ENCODE measurements at places on chromosomes 13 and 19.

DNA sequence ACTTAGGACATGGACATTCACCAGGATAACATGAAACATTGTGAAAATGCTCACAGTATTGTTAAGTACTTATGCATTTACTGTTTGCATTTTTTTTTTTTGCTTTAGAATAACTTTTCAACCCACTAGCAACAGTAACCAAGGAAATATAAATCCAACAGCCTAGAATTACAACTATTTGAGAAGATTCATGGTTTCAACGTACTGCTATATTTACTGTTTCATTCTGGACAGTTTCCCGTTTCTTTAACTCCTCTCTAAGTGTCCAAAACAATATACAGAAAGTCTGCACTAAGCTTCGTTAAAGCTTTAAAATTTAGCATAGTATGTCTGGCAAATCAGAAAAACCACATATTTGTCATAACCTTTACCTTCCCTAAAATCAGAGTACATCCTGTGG is 2.7 kb downstream of the SMAD9 start:
- no peak for DNase-seq

DNA sequence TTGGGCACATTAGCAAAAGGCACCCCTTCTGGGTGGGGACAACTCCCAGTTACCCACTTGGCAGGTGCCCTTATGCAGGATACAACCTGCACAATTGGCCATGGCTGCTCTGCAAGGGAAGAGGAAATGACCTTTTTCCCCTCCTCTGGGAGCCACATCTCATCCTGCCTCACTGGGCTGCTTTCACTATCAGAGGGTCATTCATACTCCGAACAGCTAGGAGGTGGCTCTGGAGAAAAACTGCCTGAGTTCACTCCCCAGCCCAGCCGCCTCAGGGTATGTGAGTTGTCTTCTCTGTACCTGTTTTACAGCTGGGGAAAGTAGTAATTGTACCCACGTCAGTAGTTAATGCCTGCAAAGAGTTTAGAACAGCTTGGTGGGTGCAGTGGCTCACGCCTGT is 7.1 kb upstream of the ACTN4 start:
- no peak for DNase-seq

DNA sequence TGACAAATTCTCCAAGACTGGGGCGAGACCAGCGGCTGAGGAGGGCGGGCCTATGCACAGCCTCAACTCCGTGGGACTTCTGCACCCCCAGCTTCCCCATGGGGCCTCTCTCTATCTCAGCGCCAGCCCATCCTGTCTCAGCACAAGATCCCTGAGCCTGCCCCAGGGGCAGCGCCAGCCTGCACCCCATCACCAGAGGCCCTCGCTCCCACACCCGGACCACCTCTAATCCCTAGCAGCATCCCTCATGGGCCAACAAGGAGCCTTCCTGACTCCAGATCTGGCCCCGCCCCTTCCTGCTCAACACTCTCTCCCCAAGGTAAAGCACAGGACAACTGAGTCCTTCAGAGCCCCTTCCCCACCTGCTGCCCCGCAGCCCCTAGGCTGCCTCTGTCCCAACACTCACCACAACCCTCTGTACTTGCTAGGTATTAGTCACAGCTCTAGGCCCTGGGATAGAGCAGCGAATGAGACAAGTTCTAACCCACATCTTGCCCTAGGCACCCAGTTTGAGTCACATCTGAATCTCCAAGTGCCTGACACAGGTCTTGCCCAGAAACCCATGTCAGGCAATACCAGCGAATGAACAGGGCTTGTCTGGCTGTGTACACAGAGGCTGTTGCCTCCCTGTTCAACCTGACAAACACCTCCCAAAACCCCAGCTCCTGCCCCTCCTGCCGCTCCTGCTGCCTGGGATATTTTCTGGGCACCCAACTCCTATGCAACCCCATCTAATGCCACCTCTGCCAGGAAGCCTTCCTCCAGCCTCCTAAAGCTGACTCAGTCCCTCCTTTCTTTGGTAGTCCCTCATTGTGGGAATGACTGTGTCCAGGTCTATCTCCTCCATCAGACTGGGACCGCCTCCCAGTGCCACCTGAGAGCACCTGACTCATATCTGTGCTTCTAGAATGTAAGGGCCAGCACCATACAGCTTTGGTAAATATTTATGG is 18.6 kb downstream of the GRIK5 start:
- no peak for DNase-seq

DNA sequence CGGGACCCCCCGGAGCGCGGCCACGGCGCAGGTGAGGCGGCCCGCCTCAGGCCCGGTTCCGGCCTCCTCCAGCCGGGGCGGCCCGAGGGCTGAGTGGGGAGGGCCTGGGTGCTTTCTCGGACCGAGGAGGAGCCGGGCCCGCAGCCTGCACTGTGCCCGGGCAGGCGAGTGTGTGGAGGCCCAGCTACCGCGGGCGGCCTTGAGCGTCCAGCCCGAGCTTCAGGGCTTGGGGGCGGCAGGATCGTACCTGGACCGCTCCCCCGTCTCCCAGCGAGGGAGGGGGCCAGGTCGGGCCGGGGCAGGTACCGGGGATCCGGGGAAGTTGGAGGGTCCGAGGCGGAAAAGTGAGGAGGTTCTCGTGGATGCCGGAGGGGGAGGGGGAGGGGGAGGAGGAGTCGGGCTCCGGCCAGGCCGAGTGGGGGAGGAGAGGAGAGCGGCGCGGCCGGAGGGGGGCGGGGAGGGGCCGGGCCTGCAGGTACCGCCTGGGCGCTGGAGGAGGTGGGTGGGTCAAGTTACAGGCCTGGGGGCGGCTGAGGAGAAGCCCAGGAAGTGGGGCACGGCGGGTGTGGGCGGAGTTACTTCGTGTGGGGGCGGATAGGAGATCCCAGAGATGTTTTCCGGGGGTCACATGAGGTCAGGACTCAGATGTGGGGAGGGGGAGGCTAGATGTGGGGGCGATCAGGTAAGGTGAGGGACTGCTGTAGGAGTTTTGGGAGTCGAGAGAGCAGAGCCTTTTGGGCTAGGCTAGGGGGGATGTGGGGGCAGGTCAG is 545 bp downstream of the NACC1 start:
- peak; percentile 61 for DNase-seq

DNA sequence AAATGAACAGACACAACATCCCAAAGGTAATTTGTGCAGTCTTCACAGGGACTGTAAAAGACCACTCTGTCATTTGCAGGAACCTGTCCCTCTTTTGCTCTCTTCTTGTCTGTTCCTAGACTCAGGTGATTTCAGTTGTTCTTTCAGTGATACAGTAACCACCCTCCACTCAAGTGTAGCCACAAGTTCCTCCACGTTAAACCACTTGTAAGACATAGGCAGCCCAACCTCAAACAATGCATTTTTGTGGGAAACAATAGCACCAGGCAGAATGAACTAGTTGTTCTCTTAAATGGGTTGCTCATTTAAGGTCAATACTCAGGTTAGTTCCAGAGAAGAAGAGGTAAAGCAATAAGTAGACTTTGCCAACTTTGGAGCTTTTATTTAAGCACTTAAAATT is 359.4 kb downstream of the MZT1 start:
- no peak for DNase-seq

DNA sequence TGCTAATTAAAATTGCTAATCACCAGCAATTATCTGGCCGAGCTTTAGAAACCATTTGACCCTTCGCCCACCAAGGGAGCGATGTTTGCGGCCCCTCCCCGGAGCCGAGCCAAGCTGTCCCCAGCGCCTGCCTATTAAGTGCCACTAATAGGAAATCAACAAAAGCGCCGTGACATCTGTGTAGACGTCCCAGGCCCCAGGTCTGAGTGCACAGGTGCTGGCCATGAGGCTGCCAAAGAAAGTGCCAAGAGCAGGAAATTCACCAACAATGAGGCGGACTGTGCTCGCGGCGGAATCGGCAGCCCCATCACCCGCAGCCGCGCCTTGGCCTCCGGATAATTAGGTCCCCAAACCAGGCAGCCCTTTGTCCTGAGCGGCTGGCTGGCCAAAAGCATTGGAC is 44.5 kb upstream of the SPACA7 start:
- DNase-seq, result no peak

GRCh38 chr19:53912653-53913052 is 3.6 kb downstream of the CACNG7 start:
- DNase-seq, result no peak

- DNase-seq, result no peak
Observed at GRCh38 chr19:15283141-15283883, 49.0 kb downstream of the BRD4 start.

DNA sequence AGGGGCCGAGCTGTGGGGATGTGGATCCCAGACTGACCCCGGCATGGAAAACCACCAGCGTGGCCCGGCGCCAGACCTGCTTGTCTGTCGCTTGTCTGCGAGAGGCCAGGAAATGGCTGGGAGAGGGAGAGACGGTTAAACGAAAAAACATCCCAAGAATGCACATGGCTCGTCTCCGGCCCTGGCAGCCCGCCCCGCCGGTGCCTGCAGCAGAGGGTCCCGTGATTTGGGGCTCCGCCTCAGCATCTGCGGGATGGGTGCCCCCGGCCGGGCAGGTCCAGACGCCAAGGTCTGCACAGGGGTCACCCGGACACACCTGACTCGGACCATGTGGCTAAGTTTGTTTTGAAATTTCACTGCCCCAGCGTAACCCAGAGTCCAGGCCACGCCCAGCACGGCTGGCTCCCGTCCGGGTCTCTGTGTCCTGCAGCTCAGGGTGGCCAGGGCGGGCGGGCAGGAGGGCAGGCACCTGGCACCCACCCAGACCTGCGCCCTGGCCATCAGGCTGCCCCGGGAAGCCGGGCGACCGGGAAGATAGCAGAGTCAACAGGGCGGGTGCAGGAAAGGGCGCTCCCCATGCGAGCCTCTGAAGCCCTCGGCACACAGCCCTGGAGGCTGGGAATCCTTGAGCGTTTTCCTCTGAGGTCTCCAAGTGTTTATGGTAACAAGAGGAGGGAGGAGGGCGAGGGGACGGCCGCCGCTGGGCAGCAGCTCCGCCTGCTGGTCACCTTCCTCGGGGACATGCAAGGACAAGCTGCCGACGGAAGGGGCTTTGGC is 103.2 kb downstream of the GADD45B start:
- DNase-seq, result peak; percentile 79

GRCh38 chr19:5686647-5687359 is 3.3 kb upstream of the RPL36 start:
- peak; percentile 100 for DNase-seq

DNA sequence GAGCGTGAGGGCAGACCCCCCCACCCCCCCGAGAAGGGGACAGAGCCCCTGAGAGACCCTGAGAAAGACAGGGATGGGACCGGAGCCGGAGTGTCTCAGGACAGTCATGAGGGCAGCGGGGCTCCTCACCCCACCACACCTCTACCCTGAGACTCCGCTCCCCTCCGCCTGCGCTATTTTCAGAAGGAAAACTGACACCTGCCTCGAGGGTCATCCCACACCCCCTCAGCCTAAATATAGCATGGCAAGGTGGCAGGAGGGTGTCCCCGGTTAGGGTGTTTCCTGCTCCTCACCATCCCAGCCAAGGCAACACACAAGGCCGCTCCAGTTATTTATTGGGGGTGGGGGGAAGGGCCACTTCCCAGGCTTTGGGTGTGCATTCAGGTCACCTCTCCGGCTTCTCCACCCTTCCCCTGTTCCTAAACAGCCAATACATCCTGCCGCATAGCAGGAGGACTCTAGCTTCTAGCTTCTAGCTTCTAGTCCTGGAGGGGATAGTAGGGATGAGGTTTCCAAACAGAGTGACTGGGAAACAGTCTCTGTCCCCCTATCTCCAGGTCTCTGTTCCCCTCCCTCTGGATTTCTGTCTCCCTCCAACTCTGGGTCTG is 1.4 kb upstream of the NTF4 start:
- DNase-seq, result no peak

Data from activated naive CD8-positive, alpha-beta T cell treated with anti-CD3 and anti-CD28 coated beads, Interleukin-2, amount 10 ng/mL, durations not matched to agents 7 days and 5 days (primary cell).